ENCODE measurements at places on chromosomes 2 and 18. TPM values are rescaled to one million over a fixed set of nuclear protein-coding genes. Genes with fewer than 3 reads are reported as not detected.

RNF144A gene
- total RNA-seq: 17.9 TPM

TRIM43 gene
- total RNA-seq: not detected

UGT1A4 gene
- total RNA-seq: not detected

TMEM163 gene
- 0.22 TPM for total RNA-seq

CABLES1 gene
- total RNA-seq: 2.7 TPM

CAPN13 gene
- not detected for total RNA-seq

MOGAT1 gene
- total RNA-seq: 0.44 TPM

FBLN7 gene
- total RNA-seq: 0.60 TPM

SLC9A4 gene
- total RNA-seq: not detected

FOXD4L1 gene
- 0.11 TPM for total RNA-seq

C18orf54 gene
- 1.4 TPM for total RNA-seq

ANKAR gene
- total RNA-seq: 9.9 TPM

MAP4K4 gene
- total RNA-seq: 102 TPM

SLC16A14 gene
- total RNA-seq: 3.4 TPM

GTF2A1L gene
- not detected for total RNA-seq

PTCD3 gene
- total RNA-seq: 158 TPM

KCNJ3 gene
- total RNA-seq: 4.2 TPM

ST8SIA5 gene
- total RNA-seq: 6.2 TPM

LOXL3 gene
- 4.7 TPM for total RNA-seq

DSG2 gene
- 42.6 TPM for total RNA-seq

CRYGC gene
- not detected for total RNA-seq

POMC gene
- total RNA-seq: 7.5 TPM

REG3A gene
- total RNA-seq: not detected

NOSTRIN gene
- 14.7 TPM for total RNA-seq

GPBAR1 gene
- 1.5 TPM for total RNA-seq

PRKAG3 gene
- total RNA-seq: 0.14 TPM

GAL3ST2 gene
- not detected for total RNA-seq

ANO7 gene
- total RNA-seq: 0.80 TPM

NYAP2 gene
- not detected for total RNA-seq

TOGARAM2 gene
- total RNA-seq: 51.9 TPM

ORMDL1 gene
- 27.7 TPM for total RNA-seq

TMX3 gene
- 26.3 TPM for total RNA-seq

CCDC195 gene
- not detected for total RNA-seq

SNORC gene
- total RNA-seq: 1.0 TPM

SERPINB13 gene
- not detected for total RNA-seq

CYP26B1 gene
- 1.5 TPM for total RNA-seq

CNDP1 gene
- total RNA-seq: not detected

ATOH8 gene
- total RNA-seq: 23.3 TPM

YWHAQ gene
- 178 TPM for total RNA-seq

PID1 gene
- total RNA-seq: 7.8 TPM

SMC6 gene
- 13.3 TPM for total RNA-seq

SOWAHC gene
- total RNA-seq: 2.3 TPM

Data from left ventricle myocardium inferior (tissue), 1 donor.